Endothelial cell of umbilical vein (primary cell): ENCODE measurements at places on chromosomes 1 and 21. TPM values are rescaled to one million over a fixed set of nuclear protein-coding genes. Genes with fewer than 3 reads are reported as not detected.

DNA sequence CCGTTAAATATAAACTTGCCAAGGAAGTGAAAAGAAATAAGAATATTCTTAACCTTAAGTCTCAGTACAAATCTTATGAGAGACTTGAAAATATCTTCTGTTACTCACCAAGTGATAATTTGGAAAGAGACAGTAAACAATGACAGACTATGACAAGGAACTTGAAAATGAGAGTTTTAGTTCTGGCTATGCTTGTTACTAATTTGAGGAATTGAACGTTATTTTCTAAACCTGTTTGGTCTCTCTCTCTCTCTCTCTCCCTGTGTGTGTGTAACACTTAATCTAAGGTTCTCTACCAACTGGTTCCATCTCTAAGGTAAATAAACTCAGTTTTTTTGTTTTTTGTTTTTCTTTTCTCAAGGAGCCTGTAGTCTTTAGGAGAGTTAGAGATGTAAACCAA, 161.8 kb downstream of the AMY1C start:
- DNase-seq: no peak

Gene SAMD11
- polyA plus RNA-seq: 0.08 TPM in 1 of 2 replicates, not detected in the other

DNA sequence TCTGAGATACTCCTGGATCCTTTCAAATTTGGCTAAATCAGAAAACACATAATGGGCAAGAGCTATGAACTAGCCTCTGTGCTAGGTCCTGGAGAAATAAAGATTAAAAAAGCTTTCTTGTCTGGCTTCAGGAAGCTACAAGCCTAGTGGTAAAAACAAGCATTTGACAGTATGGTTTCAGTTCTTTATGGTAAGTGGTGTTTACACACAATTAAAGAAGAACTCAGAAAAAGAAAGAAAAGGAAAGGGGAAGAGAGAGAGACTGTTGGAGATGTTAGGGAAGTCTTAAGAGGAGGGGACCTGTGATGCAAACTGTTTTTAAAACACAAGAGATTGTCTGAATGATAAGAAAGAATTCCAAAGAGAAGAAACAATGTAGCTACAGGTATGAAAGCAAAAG, 1.8 kb downstream of the OR10J1 start:
- no peak for DNase-seq

Gene EFNA4
- 25.2 and 28.0 TPM in 2 replicates for polyA plus RNA-seq

Gene IQCC
- 1.1 and 1.3 TPM in 2 replicates for polyA plus RNA-seq

Gene SERINC2
- 34.6 and 48.6 TPM in 2 replicates for polyA plus RNA-seq

DNA sequence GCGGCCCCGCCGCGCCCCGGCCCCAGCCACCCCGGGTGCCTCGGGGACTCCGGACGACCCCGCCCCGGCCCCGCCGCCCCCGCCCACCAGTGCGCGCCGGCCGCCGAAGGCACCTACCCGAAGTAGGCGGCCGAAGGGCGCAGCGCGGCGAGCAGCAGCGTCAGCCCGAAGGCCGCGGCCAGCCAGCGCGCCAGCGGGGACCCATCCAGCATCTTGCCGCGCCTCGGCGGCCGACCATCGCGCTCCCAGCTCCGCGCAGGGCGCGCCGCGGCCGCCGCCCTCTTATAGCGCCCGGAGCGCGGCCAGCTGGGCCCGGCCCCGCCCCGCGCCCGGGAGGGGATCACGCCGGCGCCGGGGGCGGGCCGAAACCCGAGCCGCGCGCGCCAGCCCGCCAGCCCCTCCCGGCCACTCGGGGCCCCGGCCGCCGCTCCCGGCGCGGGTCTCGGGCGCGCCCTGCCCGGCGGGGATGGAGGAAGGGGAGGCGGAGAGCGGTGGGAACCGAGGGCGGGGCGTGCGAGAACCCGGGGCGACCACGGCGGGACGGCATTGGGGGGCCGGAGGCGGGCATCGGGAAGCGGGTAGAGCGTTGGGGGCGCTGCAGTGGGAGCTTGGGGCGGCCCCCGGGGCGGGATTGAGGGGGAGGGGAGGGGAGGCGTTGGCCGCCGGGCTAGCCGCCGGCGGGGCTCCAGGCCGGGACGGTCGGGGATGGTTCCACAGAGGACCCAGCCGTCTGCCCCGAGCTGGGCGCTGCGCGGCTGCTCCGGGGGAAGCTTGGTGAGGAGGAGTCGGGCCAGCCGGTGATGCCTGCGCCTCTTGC, at the start of gene WNT9A:
Gene WNT9A (minus strand): TSS at position 257 of the 817 bp plus-strand sequence. CDS start 45 bp downstream, at position 212.
- peak; percentile 42 for DNase-seq

- DNase-seq: no peak
These were observed 157.7 kb downstream of the HHIPL2 start for GRCh38 chr1:222390181-222390580.

- DNase-seq: no peak
These were observed 27.7 kb upstream of the ATP5PO start for GRCh38 chr21:33943293-33943692.

- no peak for DNase-seq
These were observed 138.4 kb downstream of the PLXNA2 start for GRCh38 chr1:208105756-208106155.

DNA sequence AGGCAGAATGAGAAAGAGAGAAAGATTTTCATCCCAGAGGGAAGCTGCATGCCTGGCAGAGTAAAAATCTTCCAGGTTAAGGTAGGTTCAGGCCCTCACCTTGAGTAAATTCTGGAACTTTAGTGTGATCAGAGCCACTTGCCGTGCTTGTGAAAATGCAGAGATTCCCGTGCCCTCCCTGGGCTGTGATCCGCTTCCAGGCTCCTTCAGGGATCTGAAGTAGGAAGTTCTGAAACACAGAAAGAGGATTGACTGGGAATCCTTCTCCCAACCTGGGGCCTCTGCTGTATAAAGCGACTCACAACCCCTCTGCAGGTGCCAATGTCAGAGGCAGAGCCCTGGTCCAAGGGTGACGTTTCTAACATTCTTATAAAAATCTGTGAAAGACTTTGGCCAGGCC, 26.6 kb downstream of the NUAK2 start:
- no peak for DNase-seq

DNA sequence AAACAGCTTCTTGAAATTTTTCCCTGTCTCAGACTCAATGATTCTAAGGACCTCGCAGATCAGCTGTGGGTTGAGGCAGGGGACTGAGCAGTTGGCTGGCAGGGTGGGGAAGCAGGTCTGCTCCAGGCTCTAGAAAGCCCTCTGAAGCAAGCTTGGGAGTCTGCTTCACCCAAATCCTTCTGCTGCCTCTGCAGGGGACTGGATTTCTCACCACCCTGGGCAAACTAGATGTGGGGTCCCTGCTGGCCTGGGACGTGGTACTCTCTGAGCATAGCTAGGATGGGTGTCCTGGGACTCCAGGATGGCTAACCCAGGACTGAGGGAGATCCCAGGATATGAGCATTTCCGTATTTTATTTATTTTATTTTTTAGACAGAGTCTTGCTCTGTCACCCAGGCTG, 89.3 kb downstream of the LAMC2 start:
- DNase-seq: no peak

GRCh38 chr1:239587066-239587465, 200.7 kb downstream of the CHRM3 start:
- no peak for DNase-seq

- no peak for DNase-seq
These were observed 225.7 kb downstream of the TOMM20 start for GRCh38 chr1:234902774-234903547.

Gene SMG7
- polyA plus RNA-seq: 23.8 and 25.4 TPM in 2 replicates

DNA sequence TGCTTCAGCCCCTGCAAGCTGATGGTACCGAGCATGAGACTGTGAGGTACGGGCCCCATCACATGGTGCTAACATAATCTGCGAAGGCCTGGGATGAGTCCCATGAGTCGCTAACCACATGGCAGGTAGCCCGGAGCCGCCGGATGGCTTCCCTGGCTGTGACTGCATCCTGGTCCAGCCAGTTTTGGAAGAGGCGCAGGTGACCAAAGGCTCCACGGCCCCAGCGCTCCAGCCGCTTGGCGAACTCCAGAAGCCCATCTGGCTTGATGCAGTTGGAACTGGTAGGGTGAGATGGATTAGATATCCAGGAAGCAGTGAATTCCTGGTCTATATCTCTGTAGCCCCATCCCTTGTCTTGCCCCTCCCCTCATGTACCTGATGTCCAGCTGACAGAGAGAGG, 24.6 kb downstream of the LRRC41 start:
- no peak for DNase-seq

Gene PLXNA2
- polyA plus RNA-seq: 42.6 and 43.3 TPM in 2 replicates

GRCh38 chr1:26283871-26284596, 4.1 kb downstream of the SH3BGRL3 start:
- DNase-seq: no peak

Gene GDAP2
- 3.8 and 4.5 TPM in 2 replicates for polyA plus RNA-seq

Gene ANGPTL3
- polyA plus RNA-seq: not detected in 2 replicates

DNA sequence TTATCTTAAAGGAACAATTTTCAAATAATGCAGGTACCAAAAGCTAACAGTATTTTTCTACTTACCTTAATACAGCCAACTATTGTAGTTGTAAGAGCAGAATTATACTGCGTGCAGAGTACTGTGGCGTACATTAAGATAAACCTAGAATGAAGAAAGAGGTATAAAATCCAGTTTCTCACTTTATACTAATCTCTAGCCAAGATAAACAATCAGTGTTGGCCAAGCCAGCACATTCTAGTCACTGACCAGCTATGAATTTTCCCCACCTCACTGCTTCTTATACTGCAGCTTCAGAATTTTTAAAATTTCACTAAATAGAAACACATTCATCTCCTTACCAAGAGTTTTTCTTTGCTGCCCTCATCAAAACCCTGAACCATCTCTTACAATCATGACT, 33.6 kb downstream of the SLC35D1 start:
- DNase-seq: peak; percentile 67

DNA sequence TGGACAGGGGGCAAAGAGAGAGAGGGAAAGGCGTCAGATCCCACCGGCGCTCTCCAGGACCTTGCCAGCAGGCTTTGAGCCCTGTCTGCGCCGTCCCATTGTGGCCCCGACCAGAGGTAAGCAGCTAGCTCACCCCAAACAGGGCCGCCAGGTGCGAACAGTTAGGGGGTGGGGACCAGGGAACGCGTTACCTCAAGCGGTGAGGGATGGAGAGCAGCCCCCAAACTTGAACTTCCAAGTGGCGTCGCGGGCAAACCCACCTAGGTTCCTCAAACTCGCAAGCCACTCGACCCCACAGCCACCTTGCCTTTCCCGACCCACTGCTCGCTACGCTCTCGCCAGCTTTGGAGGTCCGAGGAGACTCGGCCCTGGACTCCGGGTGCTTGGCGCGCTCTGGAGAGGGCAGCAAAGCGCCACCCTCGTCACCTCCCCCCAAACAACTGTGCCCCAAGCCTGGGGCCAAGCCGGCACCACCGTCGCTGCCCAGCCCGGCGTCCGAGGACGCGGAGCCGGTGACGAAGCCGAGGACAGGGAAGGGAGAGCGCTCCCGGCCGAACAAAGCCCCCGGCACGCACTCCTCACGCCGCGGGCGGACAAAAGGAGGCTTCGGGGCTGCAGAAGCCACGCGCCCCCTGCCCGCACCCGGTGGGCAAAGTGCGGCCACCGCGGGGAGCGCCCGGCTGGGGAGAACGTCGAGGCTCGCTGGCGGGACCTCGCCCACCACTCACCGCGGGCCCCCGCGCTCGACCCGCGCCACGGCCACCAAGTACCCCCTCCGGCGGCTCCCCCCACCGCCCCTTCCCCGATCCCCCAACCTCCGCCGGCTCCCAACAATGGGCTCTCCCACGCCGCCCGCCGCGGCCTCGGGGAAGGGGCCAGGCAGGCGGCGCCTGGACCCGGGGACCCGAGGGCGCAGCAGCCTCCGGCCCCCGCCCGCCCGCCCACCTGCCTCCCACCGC, 976 bp downstream of the SSBP3 start:
- peak; percentile 30 for DNase-seq

DNA sequence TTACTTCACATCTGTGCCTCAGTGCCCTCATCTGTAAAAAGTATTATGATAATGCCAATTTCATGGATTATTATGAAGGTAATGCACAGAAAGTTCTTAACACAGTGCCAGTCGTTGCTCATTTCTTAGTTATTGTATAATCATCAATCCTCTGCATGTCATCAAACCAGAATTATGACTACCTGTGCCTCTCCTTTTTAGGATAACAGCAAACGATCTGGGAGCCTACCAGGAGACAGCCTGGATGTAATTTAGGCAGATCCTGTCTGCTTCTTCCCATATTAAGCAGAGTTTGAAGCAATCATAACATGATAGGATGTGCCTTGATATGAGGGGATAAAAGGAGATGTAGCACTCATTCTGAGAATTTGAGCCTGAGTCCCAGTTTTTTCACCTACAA, 177.4 kb upstream of the DPT start:
- DNase-seq: no peak

DNA sequence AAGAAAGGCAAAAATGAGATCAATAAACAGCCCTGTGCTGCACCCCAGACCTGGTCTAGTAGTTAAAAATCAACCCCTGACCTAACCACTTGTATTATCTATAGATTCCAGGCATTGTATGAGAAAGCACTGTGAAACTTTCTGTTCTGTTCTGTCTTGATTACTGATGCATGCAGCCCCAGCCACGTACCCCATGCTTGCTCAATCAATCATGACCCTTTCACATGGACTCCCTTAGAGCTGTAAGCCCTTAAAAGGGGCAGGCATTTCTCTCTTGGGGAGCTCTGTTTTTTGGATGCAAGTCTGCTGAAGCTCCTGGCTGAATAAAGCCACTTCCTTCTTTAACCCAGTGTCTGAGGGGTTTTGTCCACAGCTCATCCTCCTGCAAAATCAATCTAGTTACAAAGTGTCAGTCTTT, 24.2 kb upstream of the CD34 start:
- no peak for DNase-seq

Gene IGSF21
- polyA plus RNA-seq: not detected in 2 replicates

Gene AGRN
- 66.6 and 78.9 TPM in 2 replicates for polyA plus RNA-seq

DNA sequence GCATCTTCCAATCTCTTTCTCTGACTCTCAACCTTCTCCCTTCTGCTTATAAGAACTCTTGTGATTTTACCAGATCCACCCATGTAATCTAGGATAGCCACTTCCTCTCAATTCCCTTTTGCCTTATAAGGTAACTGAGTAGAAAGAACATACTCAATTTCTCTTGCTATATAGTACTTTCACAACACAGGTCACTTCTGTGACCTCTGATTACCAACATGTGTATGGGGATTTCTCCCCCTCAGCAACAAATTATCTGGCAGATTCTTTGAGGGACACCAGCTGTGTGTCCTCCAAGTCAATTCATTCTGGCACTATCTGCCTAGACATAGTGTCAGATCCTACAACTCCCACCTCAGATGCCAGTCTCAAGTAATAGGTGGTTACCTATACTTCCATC, 62.5 kb downstream of the IL23R start:
- DNase-seq: no peak

- DNase-seq: no peak
These were observed 50.1 kb upstream of the ECE1 start for GRCh38 chr1:21340230-21340945.

- no peak for DNase-seq
These were observed 172.7 kb downstream of the PDE4B start for GRCh38 chr1:65965112-65965996.

DNA sequence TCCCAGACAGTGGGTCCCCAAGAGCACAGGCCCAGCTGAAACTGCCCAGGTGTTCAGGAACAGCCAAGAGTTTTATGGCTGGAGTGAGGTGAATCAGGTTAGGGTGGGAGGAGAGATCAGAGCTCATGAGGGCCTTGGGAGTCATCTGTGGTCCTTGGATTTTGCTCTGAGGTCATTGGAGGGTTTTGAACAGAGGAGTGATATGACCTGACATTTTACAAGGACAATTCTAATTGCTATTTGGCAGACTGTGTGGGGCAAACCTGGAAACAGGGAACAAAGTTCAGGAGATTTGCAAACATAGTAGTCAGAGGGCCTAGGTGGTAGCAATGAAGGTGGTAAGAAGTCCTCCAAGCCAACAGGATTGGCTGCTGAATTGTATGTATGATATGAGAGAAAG, 31.1 kb upstream of the LRRN2 start:
- DNase-seq: no peak

- DNase-seq: no peak
These were observed 2.4 kb downstream of the MAB21L3 start for GRCh38 chr1:116113615-116114014.

- no peak for DNase-seq
These were observed 48.6 kb upstream of the COL6A1 start for GRCh38 chr21:45932922-45933502.

- no peak for DNase-seq
These were observed 74.7 kb downstream of the ARHGEF16 start for GRCh38 chr1:3529099-3529729.
